ENCODE measurements at places on chromosomes 16 and 17.

- no peak for DNase-seq
Measured at GRCh38 chr16:66204756-66205155, 161.7 kb upstream of the CDH5 start.

DNA sequence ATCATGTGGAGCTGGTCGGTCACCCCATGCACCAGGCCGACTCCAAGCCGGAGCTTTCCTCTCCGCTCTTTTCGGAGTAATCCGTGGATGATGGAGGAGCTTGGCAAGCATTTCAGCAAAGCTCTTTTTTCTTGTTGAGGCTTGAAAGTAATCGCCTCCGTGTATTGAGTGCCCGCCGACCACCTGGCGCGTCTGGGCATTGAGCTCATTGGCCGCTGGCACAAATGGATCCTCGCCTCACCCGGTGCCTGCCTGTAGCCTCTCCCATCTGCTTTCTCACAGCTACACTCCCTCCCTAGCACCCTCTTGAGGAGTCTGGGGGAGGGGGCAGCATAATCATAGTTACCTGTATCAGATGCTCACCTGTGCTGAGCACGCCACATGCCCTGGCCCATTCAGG, 148.9 kb downstream of the CMIP start:
- no peak for DNase-seq

GRCh38 chr17:64940055-64940454, 20.8 kb upstream of the LRRC37A3 start:
- no peak for DNase-seq

DNA sequence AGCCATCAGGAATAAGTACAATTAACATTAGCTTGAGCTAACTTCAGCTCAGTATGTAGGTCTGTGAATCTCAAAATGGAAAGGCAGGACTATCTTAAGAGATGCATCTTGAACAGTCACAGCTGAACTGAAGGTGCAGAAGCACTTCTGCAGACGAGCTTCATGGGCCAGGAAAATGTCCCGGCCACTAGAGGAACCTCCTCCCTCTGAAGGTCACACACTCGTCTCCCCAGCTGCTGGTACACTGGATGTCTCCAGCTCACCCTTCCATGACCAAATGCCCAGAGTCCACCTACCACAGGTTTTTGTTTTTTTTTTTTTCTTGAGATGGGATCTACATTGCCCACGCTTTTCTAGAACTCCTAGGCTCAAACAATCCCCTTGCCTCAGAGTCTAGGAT, 33.2 kb downstream of the WDR59 start:
- no peak for DNase-seq

- DNase-seq = no peak
Measured at GRCh38 chr17:6163612-6164333, 93.6 kb downstream of the WSCD1 start.

DNA sequence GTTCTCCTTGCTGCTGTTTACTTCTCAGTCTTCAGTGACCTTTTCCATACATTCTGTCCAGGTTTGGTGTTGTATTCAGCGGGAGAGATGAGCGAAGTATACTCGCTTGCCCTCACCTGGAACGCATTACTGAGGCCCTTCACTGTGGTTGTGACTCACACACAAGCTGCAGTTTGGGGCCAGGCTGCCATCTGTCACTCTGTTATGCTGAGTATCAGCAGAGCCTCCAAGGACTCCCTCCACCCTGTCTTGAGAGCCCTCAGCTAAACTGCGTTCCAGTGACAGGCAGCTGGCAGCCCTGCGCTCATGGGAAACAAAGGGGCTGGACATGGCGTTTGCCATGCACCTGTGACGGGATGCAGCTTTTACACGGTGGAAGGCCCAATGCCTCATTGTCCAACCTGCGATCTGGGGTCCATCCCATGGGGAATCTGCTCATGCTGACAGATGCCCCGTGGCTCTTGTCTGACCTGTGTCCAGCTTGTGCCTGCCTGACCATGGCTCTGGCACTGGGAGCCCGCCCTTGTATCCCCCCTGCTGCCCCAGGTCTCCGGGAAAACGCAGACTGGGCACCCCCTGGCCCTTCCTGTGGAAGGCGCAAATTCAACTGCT, 6.5 kb upstream of the ZNF778 start:
- no peak for DNase-seq

DNA sequence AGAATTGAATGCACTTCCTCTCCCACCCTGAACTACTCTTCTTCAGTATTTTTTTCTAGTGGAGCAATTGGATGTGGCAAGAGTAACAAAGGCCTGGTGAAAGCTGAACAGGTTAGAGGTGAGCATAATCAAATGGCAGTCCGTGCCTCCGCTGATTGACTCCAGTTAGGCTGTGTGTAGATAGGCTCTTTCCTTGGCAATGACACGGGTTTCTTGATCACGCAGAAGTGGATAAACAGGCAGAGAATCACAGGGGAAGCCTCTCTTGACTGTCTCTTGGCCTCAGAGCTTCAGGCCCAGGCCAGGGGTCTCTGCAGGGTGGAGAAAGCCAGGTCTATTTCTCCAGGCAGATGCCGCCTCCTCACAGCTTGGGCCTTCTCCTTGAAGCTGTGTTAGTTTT, 4.2 kb downstream of the CD300LB start:
- DNase-seq = no peak
